ENCODE measurements at places on chromosomes 16 and 17.

DNA sequence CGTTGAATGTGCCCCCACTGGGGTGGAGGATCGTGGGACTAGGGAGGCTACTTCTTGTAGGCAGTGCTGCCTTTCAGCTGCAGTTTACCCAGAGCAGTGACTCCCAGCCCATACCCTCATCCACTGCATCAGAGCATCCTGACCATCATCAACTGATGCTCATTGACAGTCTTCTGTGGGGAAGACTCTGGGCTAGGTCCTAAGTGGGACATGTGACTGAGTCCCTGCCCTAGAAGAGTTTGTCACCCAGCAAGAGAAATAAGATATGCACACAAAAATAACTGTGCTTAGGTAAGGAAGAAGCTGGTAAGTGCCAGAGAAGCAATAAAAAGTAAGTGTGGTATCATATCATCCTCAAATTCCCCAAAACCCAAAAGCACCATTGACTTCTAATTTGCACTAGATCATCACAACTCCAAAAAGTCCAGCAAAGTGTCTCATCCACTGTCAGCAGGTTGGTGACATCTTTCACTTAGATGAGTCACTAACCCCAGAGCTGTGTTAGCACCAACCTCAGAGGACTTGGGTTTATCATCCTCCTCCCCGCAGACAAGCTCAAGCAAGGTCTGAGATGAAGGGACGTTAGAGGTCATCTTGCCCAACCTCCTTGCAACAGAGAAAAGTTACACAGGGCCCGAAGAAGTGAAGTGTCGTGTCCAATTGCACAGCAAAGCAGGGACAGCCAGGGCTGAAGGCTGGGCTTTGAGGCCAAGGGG, 99.0 kb downstream of the CCDC182 start:
- DNase-seq: no peak

DNA sequence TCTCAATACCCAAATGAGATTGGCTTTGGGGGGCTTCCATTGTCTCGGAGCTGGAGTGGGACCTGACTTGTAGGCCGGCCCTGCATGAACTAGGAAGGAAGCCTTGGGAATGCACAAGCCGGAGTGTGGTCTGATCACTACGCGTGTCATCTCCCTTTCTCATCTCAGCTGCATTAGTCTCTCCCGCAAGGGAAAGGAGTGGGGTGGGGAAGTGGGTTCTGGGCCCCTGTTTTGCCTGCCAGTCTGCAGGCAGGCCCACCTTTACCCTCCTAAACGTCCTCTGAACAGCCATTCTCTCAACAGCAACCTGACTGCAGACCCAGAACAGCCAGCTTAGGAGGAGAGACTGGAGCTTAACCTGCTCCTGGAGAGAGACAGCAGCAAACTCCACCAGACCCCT, 11.4 kb upstream of the DNAI2 start:
- no peak for DNase-seq

DNA sequence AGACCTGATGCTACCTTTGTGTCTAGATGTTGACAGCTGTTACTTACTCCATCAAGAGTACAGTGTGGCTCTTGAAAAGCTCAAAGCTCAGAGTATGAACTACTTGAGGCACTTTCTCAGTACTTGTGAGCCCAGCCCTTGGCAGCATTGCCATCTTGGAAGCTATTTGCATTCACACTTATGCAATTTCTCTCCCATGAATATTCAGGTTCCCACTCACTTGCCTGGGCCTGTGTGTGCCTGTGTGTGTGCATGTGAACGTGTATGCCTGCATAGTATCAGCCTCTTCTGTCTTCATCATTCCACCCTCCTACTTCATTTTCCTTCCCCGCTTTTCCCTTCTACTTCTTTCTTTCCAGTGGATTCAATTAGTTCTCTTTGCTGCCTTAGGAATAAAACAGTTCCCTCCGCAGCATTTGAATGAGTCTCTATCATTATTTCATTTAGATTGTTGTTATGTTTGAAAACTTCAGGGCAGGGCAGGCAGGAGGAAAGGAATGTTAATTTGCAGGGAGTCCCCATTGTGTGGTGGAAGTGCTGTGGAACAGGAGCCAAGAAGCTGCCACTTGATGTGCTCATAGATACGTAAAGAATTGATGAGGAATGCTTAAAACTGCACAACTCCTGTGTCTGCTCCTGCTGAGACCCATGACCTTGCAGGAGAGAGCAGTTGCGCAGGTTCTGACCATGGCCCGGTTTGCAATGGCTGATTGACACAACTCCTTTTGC, 58.9 kb downstream of the HS3ST4 start:
- DNase-seq: no peak

DNA sequence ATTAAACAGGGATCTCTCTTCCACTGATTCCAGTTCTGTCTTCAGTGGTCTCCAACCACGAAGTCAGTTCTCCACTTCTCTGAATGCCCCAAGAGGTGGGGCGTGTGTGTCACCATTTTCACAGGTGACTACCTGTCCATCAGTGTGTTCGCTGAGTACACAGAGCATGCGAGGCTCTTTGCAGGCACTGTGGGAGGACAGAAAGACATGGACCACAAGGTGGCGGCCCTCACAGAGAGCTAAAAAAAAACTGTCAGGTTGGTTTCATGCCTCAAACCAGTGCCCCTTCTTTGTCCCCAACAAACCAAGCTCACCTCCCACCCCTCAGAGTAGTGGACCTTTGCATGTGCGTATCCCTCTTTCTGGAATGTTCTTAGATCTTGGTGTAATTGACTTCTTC, 13.8 kb downstream of the EMP2 start:
- no peak for DNase-seq

DNA sequence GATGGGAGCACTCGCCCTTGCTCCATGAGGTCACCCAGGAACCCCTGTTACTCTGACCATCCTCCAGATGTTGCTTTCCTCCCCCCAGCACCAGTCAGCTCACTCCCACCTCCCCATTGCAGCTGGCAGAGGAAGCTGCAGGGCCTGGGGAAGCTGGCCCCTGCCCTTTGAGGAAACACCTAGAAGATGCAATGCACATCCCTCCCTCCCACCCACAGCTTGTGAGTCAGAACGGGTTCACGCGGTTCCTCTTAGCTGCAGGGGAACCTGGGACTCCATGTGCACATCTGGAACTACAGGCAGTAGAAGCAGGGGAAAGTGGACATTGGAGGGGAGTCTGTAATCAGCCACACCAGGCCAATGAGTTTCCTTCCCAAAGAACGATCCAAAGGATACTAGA, 96.9 kb downstream of the KATNIP start:
- DNase-seq: peak; percentile 57

- DNase-seq: peak; percentile 28
These were observed 100.5 kb downstream of the MSI2 start for GRCh38 chr17:57356719-57357391.

GRCh38 chr17:42460371-42460770, 1.7 kb downstream of the ATP6V0A1 start:
- no peak for DNase-seq

GRCh38 chr16:54632322-54633220, 298.1 kb upstream of the IRX5 start:
- DNase-seq: no peak

DNA sequence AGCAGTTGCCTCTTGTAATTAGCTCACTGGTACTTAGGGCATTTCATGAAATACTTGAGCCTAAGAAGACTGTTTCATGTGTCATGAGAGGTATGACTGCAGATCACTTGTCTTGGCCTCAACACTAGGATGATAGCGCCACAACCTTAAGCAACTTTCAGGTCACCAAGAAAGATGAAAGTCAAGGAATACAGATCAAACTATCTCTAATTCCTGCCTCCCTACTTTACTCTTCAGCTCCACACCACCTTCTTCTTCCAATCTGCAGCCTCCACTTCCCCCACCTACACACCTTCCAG, 28.0 kb downstream of the GNA13 start:
- DNase-seq: no peak

DNA sequence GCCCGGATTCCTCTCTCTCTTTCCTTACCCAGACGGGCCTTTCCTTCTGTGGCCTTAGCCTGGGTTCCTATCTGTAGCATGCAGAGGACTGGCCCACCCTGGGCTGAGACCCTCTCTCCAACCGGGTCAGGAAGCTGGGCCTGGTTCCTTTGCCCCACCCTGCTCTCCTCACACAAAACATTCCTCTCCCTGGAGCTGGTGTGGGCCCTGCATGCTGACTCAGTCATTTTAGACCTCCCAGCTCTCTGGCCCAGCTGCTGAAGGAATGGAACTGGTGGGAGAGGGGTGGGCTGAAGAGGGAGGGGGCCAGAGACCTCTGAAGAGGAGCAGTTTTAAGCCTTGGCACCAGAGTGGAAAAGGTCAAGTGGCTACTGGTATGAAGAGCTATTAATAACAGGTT, 957 bp downstream of the MYL4 start:
- DNase-seq: no peak

GRCh38 chr17:33127706-33128105, 136.1 kb downstream of the SPACA3 start:
- no peak for DNase-seq

DNA sequence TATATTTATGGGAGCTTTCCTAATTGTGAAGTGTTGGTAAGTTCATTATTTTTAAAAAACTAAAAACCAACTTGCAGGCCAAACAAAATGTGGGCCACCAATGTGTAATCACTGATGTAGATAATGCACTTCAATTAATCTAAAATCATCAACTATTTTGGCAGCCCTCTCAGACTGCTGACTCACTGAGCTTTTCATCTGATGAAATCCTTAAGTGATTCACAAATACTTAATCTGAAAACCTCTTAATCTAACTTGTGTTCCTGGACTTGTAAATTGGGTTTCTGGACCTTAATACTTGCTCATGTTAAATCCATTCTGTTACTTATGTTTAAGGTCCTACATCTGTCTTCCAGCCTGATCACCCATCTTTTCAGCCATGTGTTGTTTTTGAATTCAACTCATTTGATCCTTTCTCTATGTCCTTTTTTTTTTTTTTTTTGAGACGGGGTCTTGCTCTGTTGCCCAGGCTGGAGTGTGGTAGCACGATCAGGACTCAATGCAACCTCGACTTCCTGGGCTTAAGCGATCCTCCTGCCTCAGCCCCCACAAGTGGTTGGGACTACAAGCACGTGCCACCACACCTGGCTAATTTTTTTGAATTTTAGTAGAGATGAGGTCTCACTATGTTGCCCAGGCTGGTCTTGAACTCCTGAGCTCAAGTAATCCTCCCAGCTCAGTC, 39.0 kb downstream of the PRKCB start:
- DNase-seq: peak; percentile 0

DNA sequence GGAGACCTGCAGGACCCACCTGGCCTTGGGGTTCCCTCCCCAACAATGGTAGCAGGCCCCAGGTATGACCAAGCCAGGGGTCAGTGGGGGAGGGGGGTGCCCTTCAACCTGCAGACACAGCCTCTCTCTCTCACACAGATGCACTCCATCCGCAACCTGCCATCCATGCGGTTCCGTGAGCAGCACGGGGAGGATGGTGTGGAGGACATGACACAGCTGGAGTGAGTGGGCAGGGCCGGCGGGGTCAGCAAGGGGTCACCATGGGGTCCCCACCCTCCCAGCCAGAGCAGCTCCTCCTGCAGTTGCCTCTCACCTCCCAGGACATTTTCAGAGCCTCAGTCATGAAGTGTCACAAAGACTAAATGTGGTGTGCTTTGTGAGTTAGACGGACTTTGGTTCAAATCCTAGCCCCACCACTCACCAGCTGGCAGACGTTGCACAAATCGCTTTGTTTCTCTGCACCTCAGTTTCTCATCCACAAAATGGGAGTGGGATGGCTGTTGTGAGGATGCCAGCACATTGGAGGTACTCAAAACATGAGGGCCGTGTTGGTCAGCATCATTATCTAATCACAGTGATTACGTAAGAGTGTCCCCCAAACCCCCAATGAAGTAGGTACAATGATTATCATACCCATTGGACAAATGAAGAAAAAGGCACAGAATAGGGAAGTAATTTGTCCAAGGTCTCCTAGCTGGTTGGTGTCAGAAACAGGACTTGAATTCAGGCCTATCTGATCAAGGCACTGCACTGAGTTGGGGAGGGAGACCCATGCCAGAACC, 16.0 kb downstream of the MYO15A start:
- no peak for DNase-seq

DNA sequence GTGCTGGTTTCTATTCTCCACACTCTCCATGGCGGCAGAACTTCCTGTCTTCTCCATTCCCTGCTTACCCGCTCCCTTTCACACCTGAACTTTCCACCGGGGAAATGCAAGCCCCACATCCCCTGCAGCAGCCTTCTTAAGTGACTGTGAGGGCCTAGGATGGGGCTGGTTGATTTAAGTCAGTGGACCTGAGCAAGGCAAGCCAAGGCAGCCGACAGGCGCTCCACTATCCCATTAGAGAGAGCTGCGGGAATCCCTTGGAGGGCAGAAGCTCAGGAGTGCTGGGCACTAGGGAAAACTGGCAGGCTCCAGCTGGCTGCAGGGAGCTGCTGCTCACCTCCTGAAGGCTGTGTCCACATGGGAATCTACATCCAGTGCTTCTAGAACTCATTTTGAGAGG, 36.1 kb upstream of the SLC25A19 start:
- DNase-seq: no peak

- no peak for DNase-seq
These were observed 11.6 kb downstream of the ZSCAN10 start for GRCh38 chr16:3087243-3088235.

- peak; percentile 69 for DNase-seq
These were observed 67.9 kb downstream of the TRIM37 start for GRCh38 chr17:59038734-59039133.

GRCh38 chr17:68101075-68101986, 65.8 kb downstream of the KPNA2 start:
- DNase-seq: peak; percentile 87

DNA sequence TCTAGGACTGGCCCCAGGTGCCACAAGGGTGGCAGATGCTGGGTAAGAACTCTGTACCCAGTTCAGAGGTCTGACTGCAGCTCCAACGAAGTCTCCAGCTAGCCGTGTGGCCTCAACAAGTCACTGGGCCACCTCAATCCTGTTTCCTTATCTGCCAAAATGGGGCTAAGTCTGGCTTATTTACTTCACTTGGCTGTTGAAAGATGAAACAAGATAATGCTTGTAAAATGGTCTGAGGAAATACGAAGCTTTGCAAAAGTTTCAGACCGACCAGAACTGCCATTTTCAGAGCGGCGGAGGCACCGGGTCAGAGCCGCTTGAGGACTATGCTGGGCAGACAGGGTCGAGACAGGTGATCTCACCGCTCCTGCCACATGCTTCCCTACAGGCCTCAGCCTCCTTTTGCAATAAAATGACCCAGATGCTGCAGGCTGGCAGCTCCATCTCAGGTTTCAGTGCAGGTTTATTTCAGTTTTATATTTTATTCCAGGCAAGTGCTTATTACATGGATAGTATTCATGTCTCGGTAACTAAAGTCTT, 17.2 kb downstream of the MNT start:
- DNase-seq: no peak

- DNase-seq: no peak
These were observed 205.5 kb downstream of the HS3ST3B1 start for GRCh38 chr17:14506364-14506763.

DNA sequence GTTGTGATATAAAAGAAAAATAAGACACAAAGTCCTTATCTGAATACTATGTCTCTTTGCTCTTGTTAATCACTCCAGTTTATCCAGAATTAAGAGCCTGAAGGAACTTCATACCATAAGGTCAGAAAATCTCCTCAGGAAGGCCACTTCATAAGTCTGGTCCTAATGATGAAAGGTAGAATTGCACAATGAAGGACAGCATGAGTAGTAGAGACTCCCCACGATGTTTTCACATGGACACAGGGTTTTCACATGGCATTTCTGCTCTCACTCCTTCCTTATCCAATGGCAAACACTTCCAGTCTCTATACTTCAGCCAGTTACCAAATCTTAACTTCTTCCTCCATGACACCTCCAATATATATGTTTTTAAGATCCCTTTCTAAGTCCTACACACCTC, 10.2 kb upstream of the C17orf78 start:
- peak; percentile 43 for DNase-seq
